ENCODE measurements at places on chromosomes 13 and 19.
A peak's percentile ranks its signal among the peaks of the same experiment; 100 is the strongest.

- no peak for DNase-seq
These were observed 32.5 kb downstream of the CCDC70 start for GRCh38 chr13:51894239-51894638.

- no peak for DNase-seq
These were observed 26.4 kb downstream of the DNM2 start for GRCh38 chr19:10744253-10744798.

DNA sequence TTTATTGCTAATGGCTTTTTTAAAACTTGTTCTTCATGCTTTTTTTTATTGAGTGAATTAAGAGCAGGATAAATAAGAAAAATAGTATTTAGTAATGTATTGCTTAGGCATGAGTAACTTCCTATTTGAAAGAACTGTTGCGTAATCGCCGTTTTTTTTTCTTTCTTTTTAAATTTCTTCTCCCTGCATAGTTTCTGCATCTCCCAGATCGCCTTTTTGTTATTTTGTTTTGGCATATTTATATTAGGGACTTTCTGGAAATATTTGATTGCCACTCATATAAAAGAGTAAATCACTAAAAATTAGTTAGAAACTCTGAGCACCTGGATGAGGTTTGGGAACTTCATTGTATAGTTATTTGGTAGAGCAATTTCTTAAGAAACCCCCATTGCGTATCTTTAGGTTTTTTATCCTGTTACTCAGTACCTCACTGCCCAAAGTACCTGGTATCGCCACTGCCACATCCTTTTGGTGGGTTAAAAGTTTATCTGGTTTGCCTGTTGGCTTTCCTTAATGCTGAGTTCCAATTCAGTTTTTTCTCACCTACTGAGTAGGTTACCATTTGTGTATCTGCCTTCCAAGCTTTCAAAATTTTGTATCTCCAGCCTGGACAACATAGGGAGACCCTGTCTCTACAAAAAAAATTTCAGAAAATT is 36.2 kb upstream of the LPAR6 start:
- DNase-seq = no peak

- DNase-seq = no peak
These were observed 909.8 kb downstream of the EFNB2 start for GRCh38 chr13:105625691-105626090.

GRCh38 chr19:42252365-42253244 is 2.3 kb downstream of the ERF start:
- no peak for DNase-seq

- DNase-seq = no peak
These were observed 44.5 kb downstream of the ACTN4 start for GRCh38 chr19:38691938-38692457.

DNA sequence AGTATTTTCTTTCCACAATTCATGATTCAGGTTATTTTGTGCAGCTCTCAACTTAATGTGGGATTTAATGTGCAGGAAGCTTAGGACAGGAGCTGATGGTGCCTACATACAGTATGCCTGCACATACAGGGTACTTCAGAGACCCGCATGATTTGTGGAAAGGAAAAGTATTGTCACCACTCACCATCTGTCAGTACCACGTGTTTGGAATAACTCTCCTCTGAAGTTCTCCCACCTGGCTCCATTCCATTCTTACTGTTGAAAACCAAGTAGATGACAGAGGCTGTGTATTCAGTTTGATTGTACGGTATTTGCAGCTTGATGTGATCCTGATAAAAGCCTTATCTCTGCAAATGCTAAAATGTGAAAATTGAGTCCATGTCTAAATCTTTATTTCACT is 85.7 kb downstream of the ZAR1L start:
- no peak for DNase-seq

GRCh38 chr19:10262771-10263170 is 8.1 kb upstream of the ICAM1 start:
- no peak for DNase-seq

GRCh38 chr19:38721496-38721895 is 22.8 kb downstream of the CAPN12 start:
- DNase-seq = no peak

DNA sequence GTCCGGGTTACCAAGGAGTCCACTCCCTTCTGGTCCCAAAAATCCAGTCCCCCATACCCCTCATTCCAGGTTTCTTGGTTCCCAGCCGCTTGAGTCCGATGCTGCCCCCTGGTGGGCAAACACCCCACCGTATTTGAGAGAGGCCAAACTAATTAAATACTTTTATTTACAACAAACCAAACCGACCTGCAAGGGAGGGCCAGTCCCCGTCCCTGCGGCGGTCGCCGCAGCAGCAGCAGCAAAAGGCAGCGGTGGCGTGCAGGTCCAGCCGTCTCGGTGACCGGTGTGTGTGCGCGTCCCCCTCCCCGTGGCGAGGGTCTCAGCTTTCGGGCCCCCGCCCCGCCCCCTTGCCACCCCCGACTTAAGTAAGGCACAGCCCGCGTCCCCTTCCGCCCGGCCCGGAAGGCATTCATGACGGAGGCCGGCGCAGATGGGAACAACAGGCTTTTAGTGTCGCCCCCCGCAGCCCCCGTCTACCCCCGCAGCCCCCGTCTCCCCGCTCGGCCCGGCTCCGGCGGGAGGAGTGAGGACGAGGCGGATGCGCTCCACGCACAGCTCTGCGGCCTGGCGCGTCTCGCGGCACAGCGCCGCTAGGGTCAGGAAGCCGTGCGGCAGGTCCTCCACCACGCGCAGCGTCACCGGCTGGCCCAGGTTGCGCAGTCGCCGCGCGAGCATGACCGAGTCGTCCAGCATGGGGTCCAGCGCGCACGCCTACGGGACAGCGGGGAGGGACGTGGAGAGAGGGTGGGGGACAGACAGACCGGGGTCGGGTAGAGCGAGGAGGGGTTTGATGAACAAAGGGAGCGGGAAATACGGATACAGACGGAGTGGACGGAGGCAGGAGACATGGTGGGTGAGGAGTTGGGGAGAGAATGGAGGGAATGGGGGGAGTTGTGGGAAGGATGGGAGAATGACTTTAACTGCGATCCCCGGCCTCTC is 11.5 kb upstream of the CNFN start:
- DNase-seq = peak; percentile 89

Measured in ecto neural progenitor cell (in vitro differentiated cells).